ENCODE measurements at places on chromosomes 2 and 18. TPM values are rescaled to one million over a fixed set of nuclear protein-coding genes. Genes with fewer than 3 reads are reported as not detected.

GRCh38 chr2:205390866-205391265 is 291.4 kb upstream of the NRP2 start:
- DNase-seq = no peak
- no peak overlapping the region for H3K4me3 ChIP-seq
- H3K27ac ChIP-seq = no peak overlapping the region
- peaks cover 1% of the 10 kb centered on the region for H3K4me1 ChIP-seq

DNA sequence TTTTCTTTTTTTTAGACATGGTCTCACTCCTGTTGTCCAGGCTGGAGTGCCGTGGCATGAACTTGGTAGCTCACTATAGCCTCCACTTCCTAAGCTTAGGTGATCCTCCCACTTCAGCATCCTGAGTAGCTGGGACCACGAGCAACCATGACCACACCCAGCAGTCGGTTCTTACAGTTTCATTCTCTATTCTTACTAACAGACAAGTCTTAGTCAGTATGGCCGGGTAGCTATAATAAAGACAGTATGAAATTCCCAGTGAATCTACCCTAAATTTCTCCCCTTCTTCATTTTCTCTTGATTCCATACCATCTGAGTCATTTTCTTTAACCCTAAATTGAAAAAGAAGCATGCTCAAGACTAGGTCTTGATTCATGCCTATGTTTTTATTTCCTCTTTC is 775.3 kb upstream of the NRXN1 start:
- H3K4me1 ChIP-seq = no peaks in the 10 kb centered on the region
- H3K36me3 ChIP-seq = no peaks in the 10 kb centered on the region
- H3K4me3 ChIP-seq = no peak overlapping the region
- H3K27ac ChIP-seq = no peak overlapping the region
- DNase-seq = no peak
- H3K27me3 ChIP-seq = no peaks in the 10 kb centered on the region

Gene KCNK3
- not detected for total RNA-seq

- peaks cover 13% of the 10 kb centered on the region for H3K4me1 ChIP-seq
- peaks cover 26% of the 10 kb centered on the region for H3K36me3 ChIP-seq
- DNase-seq = no peak
- no peak overlapping the region for H3K27ac ChIP-seq
- H3K4me3 ChIP-seq = no peak overlapping the region
Observed at GRCh38 chr2:10646153-10646552, 43.6 kb downstream of the NOL10 start.

DNA sequence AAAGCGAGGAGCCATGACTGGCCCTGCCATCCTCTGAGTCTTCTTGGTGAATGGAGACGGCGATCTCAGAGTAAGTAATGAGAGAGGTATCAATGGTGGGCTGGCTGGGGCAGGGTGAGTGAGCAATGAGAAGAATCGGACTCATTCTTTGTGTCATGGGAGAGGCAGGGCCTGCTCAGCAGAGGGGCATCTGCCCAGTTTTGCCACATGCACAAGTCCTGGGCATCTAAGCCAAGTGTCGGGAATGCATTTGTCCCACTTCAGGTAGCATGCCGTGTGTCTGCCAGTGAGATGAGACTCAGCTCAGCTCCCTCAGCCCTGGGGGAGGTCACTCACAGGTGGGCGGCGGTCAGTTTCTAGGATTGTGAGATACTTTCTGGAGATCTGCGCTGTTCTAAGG is 791.0 kb upstream of the RAB6C start:
- H3K27me3 ChIP-seq = peaks cover 6% of the 10 kb centered on the region
- H3K27ac ChIP-seq = no peak overlapping the region
- no peaks in the 10 kb centered on the region for H3K4me1 ChIP-seq
- DNase-seq = no peak

DNA sequence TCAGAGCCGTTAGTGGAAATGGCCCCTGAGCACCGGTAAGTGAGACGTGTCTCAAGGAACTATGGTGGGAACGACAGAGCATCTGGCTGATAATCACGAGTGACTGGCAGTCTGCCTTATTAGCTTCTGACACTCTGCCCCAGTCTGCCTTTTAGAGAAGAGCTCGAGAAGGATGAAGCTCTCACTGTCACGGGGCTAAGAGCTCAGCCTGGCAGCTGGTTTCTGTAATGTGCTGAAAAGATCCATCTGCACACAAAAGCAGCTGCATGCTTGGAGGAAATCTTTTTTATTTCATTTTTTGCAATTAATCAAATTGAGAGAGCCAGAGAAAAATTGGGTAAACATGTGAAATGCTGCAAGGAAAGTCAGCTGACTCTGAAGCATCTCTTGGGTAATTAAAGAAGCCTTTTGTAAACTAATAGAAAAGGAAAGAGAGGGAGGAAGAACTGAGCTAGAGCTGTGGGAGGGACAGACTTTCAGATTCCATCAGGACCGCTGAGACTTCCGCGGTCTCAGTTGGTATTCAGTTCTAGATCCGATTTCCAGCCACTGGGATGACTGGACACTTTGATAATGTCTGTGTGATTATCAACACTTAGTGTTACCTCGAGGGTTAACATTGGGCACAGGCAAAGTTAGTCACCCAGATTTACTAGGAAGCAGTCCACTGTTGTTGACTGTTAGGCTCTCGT is 24.4 kb downstream of the MBP start:
- H3K27me3 ChIP-seq = no peaks in the 10 kb centered on the region
- H3K4me1 ChIP-seq = peaks cover 58% of the 10 kb centered on the region
- DNase-seq = no peak

DNA sequence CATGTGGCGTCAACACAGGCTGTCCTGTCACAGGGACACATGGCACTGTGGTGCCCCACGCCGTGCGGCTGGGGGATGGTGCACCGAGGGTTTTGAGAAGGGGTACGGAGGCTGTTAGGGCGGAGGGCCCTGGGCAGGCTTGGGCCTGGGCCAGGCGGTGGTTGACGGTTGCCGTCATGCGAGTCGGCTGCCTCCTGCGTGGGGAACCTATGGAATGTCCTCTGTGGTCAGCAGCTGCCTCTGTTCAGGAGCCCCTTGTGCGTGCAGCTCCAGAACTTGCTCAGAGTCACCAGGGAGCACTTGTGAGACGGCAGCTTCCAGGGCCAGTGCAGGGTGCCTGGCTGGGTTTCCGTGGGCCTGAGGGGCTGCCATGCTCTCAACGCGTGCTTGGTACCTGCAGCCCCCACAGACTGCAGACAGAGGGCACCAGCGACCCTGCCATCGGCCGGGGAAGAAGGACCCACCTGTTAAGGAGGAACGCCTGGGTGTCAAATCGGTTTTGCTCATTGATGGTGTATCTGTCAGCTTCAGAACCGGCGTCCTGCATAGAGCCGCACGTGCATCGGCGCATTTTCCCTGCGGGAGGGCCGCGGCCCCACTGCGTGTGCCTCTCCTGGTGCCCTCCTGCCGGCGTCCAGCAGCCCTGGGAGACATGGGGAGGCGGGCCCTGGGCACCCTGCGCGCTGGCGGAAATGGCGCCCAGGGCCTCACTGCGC is 10.0 kb upstream of the D2HGDH start:
- no peaks in the 10 kb centered on the region for H3K27me3 ChIP-seq
- no peaks in the 10 kb centered on the region for H3K4me1 ChIP-seq
- H3K4me3 ChIP-seq = no peak overlapping the region
- no peak for DNase-seq

Gene IL1RL1
- total RNA-seq = not detected

GRCh38 chr2:231919341-231920035 is 6.7 kb downstream of the NPPC start:
- H3K4me1 ChIP-seq = peaks cover 4% of the 10 kb centered on the region
- no peak overlapping the region for H3K27ac ChIP-seq
- H3K4me3 ChIP-seq = no peak overlapping the region
- peaks cover 16% of the 10 kb centered on the region for H3K27me3 ChIP-seq
- no peaks in the 10 kb centered on the region for H3K36me3 ChIP-seq

- H3K4me1 ChIP-seq = peaks cover 3% of the 10 kb centered on the region
- peaks cover 32% of the 10 kb centered on the region for H3K27me3 ChIP-seq
- DNase-seq = no peak
Observed at GRCh38 chr18:390741-391478, 109.6 kb downstream of the COLEC12 start.

Gene FRZB
- total RNA-seq = not detected

Gene SRD5A2
- not detected for total RNA-seq

DNA sequence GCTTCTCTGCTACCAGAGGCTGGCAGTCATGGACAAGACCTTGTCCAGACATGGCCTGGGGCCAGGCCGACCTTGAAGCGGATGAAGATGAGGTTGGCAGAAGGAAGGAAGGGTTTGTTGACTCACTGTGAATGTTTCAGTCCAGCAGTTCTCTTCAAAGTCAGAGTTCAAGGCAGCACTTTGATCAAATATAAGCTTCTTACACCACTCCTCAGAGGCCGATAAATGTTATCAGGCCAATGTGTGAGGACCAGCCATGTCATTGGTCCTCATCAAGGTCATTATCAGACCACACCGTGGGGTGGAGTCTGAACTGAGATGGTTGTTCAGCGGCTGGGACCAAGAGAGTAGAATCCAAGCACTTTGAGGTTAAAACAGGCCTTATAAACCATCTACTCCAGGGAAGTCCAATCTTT is 35.5 kb downstream of the QPCT start:
- H3K27me3 ChIP-seq = peaks cover 37% of the 10 kb centered on the region
- peaks cover 22% of the 10 kb centered on the region for H3K4me1 ChIP-seq
- peaks cover 2% of the 10 kb centered on the region for H3K36me3 ChIP-seq
- H3K4me3 ChIP-seq = no peak overlapping the region

Gene NUP35
- 21.4 TPM for total RNA-seq

DNA sequence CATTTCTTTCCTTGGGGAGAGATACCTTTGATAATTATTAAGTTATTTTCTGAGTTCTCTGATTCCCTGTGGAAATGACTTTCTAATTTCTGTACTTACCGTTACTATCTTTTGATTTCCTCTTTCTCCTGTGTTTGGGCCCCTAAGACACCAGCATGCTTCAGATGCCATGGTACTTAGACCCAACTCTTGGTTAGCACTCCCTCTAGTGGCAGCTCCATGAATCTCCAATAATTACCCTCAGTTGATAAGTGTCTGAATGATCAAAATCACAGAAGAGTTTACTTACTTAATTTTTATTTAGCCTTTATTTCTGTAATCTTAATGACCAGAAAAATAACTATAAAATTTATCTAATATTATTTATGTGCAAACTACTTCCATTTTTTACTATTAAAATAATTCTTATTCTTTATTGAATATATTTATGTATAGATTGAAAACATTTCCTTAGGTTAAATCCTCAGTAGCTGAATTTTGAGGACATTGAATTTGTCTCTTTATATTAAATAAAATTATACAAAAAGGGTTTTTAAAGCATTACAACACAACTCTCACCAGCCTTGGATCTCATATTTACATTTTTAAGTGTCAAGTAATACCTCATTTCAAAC is 300.4 kb downstream of the KCNS3 start:
- H3K27ac ChIP-seq = no peak overlapping the region
- no peaks in the 10 kb centered on the region for H3K4me1 ChIP-seq
- DNase-seq = no peak
- H3K4me3 ChIP-seq = no peak overlapping the region
- H3K27me3 ChIP-seq = peaks cover 2% of the 10 kb centered on the region

Gene PRKCE
- 18.4 TPM for total RNA-seq
